SK-N-SH treated with all-trans-retinoic acid at 6 μM for 48 hours (cell line): ENCODE measurements at places on chromosomes 2 and 18.
A peak's percentile ranks its signal among the peaks of the same experiment; 100 is the strongest.

DNA sequence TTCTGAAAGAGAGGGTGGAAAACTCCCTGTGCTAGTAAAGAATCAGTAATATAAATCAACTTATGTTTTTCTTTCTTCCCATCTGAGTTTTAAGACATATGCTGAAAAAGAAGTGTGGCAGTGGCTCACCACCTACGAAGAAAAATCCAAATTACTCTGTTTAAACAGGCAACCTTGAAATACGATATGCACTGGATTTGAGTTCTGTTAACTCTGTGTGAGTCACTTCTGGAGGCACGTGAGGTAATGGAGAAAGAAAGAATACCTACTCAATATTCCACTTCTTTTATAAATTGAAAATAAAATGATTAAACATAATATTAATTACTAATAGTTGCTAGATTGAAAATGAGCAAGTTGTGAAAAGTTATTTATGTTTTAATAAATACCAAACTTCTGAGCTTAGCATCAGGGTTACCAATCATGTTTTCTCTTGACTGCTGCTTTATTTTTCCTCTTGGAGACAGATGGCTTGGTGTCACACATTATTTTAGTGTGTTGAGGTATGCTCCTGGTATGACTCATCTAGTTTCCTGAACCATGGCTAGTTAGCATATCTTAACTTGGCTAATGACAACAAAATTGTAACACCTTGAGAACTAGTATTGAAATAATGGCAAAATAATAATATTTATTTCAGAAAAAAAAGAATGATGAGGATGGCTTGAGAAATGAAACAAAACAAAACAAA lies 1705.5 kb upstream of the PIK3C3 start:
- no peak for ATAC-seq

GRCh38 chr2:195575879-195576401 lies 81.1 kb upstream of the SLC39A10 start:
- ATAC-seq, result peak; percentile 86

DNA sequence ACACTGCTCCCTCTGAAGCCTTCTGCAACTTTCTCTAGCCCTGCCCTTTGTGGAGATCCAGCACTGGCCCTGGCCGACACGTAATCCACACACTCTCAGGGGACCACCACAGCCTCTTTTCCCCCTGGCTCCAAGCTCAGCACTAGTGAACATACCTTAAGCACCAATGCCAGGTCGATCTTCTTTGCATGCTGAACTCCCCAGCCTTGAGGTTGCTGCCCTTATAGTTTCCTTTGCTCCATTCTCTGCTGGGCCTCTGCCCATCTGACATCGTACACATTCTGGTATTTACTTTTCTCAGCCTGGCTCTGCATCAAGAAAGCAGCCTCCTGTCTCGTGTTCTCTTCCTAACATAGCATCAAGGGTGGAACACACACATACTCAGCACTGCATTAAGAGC lies 361.5 kb downstream of the LPIN1 start:
- no peak for ATAC-seq

DNA sequence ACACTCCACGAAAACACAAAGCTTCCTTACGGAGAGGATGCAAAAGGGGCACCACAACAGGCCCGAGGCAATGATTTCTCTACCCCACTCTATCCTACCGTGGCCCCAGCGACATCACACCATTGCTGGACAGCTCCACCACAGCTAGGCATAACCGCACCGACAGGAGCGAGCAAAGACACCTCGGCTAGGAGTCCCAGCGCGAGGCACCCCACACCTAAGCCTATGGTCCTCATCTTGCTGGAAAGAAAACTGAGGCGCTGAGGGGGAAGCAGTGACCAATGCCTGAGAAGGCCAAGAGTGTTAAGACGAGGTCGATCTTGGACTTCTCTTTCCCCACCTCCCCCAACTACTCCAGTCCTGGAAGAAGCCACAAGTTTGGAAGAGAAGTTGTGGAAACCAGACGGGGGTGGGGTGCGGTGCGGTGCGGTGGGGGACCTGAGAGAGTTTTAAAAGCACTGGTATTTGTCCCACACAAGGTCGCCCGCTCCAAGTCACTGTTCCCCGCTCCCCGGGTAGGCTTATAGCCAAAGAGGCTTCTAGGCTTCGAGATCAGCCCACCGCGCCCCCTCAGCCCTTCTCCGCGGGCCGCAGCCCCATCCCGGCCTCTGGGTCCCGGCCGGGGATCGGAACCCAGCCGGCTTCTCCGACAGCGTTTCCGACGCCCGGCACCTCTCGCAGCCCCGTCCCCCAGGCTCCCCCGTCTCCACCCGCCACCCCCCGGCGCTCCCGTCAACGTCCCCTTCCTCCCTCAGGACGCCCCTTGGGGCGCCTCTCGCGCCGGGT lies 766 bp downstream of the PDE6D start:
- ATAC-seq, result peak; percentile 11

DNA sequence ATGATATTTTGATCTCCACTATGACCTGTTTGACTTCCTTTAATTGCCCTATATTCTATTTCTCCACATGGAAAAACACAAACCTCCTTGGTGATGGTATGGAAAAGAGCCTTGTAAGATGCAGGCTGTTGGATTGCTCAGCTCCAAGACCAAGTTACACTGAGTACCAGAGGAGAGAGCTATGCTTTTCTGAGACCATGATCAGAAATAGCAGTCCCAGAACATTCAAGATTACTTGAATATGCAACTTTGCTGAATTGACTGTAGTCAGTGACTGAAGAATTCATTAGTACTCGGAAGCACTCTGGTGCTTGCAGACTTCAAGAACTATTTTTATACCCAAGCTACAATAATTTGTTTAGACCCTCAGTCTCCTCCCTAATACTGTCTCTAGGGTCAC lies 310.6 kb upstream of the FSIP2 start:
- ATAC-seq, result no peak

DNA sequence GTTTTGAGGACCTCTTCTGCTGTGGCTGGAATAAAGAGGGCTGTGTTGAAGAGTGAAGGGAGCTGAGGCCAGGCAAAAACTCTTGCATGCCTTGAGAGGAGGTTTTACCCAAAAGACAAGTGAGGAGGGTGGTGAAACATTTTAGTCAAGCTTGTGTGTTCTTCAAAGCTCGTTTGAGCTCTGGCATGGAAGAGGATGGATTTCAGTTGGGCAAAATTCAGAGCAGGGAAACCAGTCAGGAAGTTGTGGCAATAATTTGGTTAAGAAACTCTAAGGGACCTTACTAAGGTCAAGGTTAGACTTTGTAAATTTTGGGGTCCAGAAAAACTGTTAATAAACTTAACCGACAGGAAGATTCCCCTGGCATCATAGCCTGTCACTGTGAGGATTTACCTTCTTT lies 34.7 kb downstream of the SPTBN1 start:
- no peak for ATAC-seq

DNA sequence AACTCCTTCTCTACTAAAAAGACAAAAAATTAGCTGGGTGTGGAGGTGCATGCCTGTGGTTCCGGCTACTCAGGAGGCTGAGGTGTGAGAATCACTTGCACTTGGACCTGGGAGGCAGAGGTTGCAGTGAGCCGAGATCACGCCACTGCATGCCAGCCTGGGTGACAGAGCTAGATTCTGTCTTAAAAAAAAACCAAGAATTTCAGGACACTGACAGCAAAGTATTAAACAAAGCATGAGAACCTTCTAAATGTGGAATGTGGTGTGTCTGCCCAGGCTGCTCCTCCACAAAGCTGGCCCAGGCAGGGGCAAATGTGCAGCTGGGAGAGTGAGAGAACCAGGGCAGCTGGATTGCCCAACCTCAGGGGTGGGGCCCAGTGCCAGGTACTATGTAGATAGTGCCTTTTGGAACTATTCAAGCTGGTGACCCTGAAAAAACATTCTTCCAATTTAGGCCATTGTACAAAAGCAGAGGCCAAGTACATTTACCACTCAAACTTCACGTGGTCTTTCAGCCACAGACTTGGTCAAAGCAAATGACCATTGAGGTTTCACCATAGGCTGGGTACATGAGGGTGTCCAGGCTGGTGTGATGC lies 6.7 kb upstream of the UGT1A5 start:
- no peak for ATAC-seq

DNA sequence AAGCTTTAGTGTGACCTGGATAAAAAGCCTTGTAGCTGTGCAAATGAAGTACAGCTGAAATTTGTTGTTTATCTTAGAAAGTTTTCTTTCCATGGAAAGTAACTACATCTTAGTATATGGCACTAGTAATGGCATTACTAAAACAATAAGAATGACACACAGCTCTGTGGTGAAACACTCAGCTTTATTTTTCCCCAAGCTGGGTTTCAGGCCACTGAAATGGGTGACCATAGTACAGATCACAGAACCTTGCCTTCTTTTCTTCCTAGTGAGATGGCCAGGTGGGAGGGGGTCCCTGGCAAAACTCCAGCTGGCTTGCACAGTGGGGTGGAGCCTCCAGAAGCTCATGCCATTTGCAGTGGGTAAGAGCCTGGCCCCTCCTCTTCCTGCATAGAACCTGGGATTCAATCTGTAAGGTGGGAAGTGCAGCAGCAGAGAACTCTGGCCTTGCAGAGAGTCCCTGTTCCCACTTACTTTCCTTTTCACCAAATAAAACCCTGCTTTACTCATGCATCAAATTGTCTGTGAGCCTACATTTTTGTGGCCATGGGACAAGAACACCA lies 17.6 kb upstream of the GRP start:
- no peak for ATAC-seq

GRCh38 chr18:55635439-55635838 lies 47.4 kb upstream of the TCF4 start:
- no peak for ATAC-seq

DNA sequence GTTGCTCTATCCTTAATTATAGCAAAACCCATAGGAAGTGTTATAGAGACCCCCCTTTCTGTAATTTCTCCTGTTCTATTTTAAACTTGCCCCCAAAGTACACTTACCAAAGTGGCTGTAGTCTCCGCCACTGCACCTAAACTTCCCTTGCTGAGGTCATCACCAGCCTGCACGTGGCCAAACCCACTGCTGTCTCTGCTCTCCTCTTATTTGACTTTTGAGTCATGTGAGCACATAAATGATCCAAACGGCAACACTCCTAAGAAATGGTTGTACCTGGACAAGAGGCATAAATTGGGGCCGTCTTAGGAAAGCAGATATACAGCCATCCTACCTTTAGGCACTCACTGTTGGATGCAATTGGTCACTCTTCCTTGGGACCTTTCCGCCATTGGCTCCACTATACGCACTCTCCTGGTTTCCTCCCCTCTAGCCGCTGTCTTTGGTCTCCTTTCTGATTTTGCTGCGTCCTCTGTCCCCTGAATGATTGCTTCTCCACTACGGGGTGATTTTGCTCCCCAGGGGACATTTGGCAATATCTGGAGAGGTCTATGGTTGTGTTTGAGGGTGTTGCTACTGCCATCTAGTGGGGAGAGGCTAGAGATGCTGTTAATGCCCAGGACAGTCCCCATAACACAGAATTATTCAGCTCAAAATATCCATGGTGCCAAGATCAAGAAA lies 19.2 kb upstream of the IL36G start:
- peak; percentile 97 for ATAC-seq

DNA sequence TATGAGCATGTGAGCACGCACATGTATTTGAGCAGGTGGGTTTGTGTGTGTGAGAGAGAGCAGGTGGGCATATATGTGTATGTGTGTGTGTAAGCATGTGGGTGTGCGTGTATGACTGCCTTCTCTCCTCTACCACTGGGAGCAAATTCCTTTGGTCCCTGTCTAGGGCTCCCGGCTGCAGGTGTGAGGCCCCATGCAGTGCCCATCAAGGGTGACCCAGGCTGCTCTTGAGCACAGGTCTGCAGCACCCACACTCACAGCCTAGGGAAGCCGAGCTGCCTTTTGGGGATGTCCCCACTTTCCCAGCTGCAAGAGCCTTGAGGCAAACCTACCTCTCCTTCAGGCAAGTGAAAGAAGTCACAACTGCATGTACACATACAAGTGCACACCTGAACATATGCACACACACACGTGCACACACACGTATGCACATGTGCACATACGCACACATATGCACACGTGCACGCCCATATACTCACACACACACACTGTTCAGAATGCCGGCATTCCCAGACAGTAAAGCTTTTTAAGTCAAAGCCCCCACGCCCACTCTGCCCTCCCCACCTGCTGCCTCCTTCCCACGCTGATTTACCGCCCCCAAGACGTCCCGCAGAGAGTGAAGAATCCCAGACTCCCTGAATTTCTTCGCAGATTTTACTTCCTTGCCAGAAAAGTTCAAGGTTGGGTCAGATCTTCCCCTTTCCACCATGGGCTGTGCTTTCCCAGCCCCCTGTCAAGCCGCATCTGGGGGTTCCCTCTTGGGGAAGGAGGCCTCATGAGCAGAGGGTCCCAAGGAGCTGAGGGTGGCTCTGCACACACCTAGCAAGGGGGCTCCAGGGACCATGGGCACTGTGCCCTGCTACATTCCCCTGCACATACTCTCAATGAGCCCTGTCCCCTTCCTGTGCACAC lies 170.6 kb downstream of the TWIST2 start:
- no peak for ATAC-seq

GRCh38 chr2:239874636-239875356 lies 150.3 kb downstream of the NDUFA10 start:
- ATAC-seq, result no peak

DNA sequence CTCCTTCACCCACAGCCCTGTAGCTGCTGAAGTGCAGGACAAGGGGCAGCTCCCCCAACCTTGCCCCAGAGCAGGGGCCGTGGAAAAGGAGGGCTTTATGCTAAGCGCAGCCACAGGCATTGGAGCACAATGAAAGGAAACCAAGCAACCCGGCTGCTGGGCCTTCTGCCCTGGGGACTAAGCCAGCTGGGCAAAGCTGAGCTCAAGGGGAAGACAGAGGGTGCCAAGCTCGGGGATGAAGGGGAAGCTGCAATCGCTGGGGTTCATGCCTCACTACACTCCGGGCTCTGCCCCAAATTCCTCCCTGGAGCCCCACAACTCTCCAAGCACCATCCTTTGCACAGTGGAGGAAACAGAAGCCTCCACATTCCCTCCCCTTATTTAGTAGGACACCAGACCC lies 12.4 kb downstream of the SFXN5 start:
- ATAC-seq, result no peak

DNA sequence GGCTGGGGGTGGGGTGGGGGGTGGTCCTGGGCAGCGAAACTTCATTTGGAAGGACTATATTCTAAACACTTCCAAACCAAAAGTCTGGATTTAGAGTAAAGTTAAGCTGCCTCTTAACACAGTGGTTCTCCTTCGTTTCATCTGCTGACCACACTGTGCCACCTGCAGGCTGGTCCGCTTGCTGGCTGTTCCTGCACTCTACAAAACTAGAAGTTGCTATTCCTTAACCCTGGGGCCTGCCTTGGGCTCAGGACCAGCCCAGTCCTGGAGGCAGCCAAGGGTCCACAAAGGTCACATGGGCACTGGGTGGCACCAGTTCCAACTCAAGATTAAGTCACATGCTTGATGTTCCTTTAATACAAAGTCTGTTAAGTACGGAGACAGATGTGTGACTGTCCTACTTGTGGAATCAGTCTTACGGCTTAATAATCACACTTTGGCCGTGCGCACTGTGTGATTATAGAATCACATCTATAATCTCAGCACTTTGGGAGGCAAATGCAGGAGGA lies 195.4 kb downstream of the FAM210A start:
- peak; percentile 97 for ATAC-seq

DNA sequence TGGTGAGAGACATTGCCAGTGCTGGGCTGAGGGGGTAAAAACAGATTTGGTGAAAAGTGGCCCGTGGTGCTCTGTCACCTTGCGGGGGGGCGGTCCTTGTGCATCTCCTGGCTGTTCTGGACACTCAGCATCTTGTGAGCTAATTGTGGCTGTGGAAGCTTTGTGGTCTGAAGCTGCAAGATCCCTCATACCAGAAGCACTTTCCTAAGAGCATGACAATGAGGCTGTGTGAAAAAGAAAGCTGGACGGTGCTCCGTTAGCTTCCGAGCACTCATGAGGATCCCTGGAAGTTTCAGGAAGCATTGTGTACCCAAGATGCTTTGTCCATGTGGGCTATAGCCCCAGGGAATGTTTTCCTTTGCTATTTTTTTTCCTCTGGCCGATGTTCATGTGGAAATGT lies 74.5 kb downstream of the CABLES1 start:
- ATAC-seq, result no peak
